ENCODE measurements at places on chromosomes 12 and 14.
A peak's percentile ranks its signal among the peaks of the same experiment; 100 is the strongest.

- DNase-seq = no peak
These were observed 96.9 kb upstream of the FGD4 start for GRCh38 chr12:32302218-32303173.

GRCh38 chr12:47935184-47935583 is 28.2 kb upstream of the TMEM106C start:
- DNase-seq = peak; percentile 67

GRCh38 chr12:94025756-94026155 is 122.6 kb upstream of the PLXNC1 start:
- no peak for DNase-seq

- no peak for DNase-seq
These were observed 249.2 kb downstream of the ETNK1 start for GRCh38 chr12:22874151-22874550.

- DNase-seq = no peak
These were observed 4.9 kb downstream of the KHNYN start for GRCh38 chr14:24434676-24435075.

- DNase-seq = no peak
These were observed 138.5 kb downstream of the ESRRB start for GRCh38 chr14:76514213-76514998.

DNA sequence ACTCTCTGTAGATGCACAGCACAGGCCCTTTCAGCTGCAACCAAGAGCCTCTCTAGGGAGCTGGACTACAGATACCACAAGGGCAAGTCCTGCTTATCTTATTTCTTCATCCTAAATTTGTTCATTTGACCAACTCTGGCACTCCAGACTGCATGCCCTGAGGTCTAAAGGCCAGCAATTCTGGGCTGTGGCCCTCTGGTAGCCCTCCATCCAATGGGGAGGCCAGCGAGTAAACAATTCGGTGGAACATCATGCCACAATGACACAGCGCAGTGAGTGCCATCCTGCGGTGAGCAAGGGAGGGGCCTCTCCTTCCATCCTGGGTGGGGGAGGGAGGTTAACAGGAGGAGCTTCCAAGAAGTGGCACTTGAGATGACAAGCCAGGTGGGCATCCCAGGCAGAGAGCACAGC is 652 bp upstream of the SELPLG start:
- DNase-seq = no peak

DNA sequence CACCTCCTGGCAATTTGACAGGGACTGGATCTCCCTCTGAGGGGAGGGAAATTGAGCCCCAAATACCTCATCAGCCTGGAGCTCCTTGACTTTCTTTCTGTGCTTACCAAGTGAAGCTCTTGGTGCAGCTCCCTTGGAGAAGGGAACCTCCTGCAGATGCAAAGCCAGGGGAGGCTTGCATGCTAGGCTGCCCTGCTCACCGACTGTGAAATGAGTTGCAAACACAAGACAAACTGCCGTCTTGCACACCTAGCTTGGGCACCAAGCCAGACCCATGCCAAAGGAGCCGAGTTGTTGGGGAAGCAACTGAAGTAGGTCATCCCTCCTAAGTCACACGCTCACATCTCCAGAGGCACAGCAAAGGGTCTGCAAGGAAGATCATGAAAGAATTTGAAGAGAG is 95.2 kb downstream of the GTF2A1 start:
- no peak for DNase-seq

DNA sequence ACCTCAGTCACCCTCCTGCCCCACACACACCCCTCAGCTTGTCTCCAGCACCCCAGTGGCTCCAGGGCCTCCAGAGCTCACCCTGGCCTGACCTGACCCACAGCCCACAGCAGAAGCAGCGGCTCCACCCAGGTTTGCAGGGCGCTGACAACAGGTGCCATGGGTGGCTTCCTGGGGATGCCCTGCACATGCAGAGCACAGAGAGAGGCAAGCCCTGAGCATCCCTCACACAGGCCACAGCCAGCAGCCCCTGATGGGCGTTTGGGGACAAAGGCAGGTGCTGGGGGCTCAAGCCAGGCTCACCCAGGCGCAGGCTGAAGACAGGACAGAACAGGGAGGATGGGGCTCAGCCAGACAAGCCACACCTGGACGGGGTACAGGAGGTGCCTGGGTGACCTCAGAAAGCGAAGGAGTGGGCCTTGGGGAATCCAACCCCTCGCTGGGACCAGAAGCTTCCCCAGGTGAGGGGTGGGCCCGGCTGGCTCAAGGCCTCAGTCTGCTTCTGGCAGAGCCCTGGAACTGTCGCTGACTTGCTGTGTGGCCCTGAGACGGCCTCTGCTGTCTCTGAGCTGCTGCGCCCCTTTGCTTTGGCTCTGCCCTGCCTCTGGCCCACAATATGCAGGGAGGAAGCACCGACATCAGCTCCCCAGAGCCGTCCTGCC is 10.6 kb downstream of the ARL6IP4 start:
- peak; percentile 16 for DNase-seq

- DNase-seq = no peak
These were observed 74.6 kb downstream of the MED13L start for GRCh38 chr12:116202940-116203339.

- no peak for DNase-seq
These were observed 26.0 kb downstream of the LRP6 start for GRCh38 chr12:12240662-12241340.

DNA sequence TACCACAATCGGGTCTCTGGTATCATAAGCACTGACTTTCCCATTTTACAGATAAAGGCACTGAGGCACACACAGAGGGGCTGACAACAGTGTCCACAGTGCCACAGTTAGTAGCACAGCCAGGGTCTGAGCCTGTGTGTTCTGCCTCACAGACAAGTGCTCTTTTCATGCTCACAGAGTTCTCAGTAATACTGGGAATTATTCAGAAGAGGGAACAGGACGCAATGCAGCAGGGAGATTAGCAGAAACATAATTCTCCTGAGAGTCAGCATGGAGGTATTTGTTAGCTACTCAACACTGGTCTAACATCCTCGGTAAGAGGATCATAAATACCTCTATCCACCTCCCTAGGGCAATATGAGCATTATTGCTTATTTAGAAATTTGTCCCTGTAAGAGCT is 219.3 kb upstream of the EEA1 start:
- no peak for DNase-seq

DNA sequence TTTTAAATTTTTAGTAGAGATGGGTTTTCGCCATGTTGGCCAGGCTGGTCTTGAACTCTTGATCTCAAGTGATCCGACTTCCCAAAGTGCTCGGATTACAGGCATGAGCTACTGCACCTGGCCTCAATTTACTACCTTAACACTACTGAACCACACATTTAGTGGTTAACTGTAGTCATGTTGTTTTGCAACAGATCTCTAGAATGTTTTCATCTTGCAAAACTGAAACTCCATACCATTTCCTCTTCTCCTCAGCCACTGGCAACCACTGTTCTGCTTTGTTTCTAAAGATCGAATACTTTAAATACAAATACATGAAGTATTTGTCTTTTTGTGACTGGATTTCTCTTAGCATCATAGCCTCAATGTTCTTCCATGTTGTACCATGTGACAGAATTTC is 15.4 kb upstream of the SMCO2 start:
- DNase-seq = no peak

DNA sequence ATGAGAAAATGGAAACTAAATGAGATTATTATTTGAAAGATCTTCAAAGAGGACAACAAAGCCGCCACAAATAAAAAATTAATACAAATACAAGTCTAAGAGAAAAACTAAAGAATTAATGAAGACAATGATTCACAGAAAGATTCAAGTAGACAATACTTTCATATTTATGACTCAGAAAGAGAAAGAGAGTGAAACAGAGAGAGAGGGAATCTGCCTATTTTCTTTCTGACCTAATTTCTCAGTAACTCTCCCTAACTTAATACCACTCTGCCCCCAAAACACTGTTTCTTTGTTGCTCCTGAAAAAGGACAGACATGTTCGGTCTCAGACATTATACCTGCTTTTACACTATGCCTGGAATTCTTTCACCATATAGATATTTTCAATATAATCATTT is 259.1 kb downstream of the SLC6A15 start:
- DNase-seq = no peak

DNA sequence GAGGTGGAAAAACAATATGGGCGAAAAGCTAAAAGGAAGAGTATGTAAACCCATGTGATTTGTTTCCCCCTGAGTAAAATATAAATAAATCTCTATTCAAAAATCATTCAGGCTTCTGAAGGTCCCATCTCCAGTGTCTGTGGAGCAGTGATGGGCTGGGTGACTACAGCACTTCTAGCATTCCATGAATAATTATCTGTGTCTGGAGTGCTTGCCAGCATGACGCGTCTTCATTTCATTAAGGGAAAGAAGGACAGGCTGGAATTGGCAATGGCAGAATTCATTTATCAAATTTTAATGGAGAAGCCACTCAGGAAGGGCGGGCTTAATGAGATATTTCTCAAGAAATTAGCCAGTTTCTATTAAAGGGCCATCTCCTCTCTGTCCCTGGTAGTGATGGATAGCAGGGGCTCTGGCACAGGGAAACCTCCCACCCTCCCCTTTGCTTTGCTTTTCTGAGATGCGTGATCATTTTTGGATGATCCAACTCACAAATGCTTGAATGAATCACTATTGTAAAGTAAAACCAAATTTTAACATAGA is 916.3 kb upstream of the SEL1L start:
- DNase-seq = no peak

DNA sequence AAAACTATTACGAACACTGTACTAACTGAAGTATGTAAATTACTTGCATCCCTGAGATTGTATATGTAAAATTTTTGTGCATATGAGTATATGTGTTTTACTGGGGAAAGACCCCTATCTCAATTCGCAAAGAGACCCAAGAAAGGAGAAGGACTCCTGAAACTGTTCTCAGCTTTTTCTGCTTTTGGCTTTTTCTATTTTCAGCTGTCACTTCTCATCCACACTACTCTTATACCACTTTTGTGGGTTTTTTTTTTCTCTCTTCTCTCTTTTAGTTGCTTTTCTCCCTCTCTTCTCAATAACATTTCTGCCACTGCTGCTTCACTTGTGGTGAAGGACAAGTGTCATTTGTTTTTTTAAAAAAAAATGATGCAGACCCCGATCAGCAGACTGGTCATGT is 39.8 kb downstream of the NIN start:
- DNase-seq = no peak

GRCh38 chr14:71354801-71355200 is 447.5 kb downstream of the PCNX1 start:
- no peak for DNase-seq

- DNase-seq = no peak
These were observed 23.3 kb downstream of the RERGL start for GRCh38 chr12:18066666-18067065.

DNA sequence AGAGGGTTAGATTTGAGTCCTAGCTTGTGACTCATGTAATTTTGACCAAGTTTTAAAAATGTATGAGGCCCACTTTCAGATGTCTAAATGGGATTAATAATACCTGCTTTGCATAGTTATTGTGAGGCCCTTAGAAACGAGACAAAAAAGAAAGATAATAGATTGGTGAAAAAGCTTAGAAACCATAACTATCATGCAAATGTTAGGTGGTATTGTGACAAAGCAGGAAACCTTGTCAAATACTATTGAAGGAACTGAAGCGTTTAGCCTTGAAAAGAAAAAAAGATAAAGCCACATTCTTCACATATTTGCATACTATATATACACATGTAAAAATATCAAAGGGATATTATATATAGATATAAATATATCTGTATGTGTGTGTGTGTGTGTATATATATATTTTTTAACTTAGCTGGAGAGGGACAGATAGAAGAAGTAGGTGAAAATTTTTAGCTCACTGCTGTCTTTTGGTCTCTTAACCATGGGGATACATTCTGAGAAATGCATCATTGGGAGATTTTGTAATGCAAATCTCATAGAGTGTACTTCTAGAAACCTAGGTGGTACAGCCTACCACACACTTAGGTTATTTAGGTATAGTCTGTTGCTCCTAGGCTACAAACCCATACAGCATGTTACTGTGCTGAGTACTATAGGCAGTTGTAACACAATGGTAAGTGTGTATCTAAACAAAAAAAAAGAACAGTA is 270.3 kb downstream of the CCDC91 start:
- no peak for DNase-seq

- no peak for DNase-seq
These were observed 10.8 kb downstream of the SNRNP35 start for GRCh38 chr12:123468786-123469185.

GRCh38 chr14:64801800-64802199 is 77.9 kb downstream of the SPTB start:
- no peak for DNase-seq

- DNase-seq = peak; percentile 29
These were observed 113.3 kb downstream of the FOXN3 start for GRCh38 chr14:89303456-89304435.

GRCh38 chr14:100645196-100645981 is 58.2 kb upstream of the BEGAIN start:
- peak; percentile 82 for DNase-seq

DNA sequence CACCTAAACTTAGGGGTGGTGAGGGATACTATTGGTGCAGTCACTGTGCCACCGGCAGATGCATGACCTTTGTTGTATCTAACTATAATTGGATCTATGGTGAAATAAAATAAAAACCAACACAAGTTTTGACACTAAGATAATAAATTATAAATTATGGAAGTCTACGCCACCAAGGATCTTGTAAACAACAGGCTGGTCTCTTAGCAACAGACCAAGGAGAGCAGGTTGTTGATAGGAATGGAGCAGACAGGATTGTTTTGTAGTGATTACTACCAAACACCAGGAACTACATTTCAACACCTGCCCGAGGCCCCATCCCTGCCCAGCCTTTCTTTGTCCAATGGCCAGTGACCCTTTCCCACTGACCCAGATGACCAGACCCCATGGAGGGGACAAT is 1178.0 kb downstream of the VRK1 start:
- no peak for DNase-seq

DNA sequence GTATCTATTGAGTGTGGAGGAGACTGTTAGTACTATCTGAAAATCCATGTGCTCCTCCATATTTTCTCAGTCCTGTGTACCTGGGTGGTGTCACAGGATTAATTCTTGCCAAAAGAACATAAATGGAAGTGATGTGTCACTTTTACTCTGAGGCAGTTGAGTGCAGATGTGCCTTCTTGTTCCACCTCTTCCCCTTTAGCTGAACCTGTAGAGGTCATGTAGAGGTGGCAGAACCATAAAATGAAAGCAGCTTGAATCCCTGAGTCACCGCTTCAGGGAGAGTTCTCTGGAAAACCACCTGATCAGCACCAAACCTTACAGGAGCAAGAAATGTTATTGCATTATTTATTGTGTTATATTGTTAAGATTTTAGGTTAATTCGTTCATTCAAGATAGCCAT is 14.7 kb upstream of the SLC25A3 start:
- DNase-seq = no peak

DNA sequence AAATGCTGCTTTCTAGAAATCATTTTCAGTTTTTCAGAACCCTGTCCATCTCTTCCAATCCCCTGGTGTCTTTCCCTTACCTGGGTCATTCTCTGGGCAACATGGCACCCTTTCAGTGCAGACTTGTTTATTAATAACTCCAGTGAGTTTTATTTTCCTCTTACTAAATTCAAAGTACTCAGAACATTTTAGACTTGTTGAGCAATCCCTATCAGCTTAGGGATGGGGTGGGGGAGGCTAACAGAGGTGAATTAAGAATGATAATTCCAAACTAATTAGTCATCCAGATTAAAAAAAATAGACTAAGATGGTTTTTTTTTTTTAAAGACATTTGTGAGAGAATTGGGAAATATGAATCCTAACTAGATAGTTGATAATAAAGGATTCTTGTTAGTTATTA is 10.7 kb downstream of the GPRC5A start:
- no peak for DNase-seq

GRCh38 chr12:122471324-122472226 is 29.2 kb downstream of the ZCCHC8 start:
- no peak for DNase-seq
